ENCODE measurements at places on chromosomes 6 and 20. TPM values are rescaled to one million over a fixed set of nuclear protein-coding genes. Genes with fewer than 3 reads are reported as not detected.

The TSBP1 gene
- not detected for total RNA-seq

The ANKRD66 gene
- not detected for total RNA-seq

The GLP1R gene
- not detected for total RNA-seq

The RGS19 gene
- total RNA-seq: 28.1 TPM

The HSPA12B gene
- total RNA-seq: 0.39 TPM

The UBE2C gene
- 255 TPM for total RNA-seq

The PRDM1 gene
- total RNA-seq: 6.0 TPM

The AVP gene
- not detected for total RNA-seq

The ZC2HC1B gene
- not detected for total RNA-seq

The NFATC2 gene
- total RNA-seq: 8.5 TPM

The SLC22A3 gene
- total RNA-seq: 49.6 TPM

The ENPP1 gene
- 1.6 TPM for total RNA-seq

The SLC9A8 gene
- 7.8 TPM for total RNA-seq

The OPN5 gene
- total RNA-seq: not detected

The LIME1 gene
- 8.9 TPM for total RNA-seq

The ARMC2 gene
- 1.3 TPM for total RNA-seq

The GFRAL gene
- total RNA-seq: not detected

The TPD52L1 gene
- total RNA-seq: 56.8 TPM

The AKAP12 gene
- total RNA-seq: 143 TPM
